ENCODE measurements at places on chromosomes 6 and 20.

DNA sequence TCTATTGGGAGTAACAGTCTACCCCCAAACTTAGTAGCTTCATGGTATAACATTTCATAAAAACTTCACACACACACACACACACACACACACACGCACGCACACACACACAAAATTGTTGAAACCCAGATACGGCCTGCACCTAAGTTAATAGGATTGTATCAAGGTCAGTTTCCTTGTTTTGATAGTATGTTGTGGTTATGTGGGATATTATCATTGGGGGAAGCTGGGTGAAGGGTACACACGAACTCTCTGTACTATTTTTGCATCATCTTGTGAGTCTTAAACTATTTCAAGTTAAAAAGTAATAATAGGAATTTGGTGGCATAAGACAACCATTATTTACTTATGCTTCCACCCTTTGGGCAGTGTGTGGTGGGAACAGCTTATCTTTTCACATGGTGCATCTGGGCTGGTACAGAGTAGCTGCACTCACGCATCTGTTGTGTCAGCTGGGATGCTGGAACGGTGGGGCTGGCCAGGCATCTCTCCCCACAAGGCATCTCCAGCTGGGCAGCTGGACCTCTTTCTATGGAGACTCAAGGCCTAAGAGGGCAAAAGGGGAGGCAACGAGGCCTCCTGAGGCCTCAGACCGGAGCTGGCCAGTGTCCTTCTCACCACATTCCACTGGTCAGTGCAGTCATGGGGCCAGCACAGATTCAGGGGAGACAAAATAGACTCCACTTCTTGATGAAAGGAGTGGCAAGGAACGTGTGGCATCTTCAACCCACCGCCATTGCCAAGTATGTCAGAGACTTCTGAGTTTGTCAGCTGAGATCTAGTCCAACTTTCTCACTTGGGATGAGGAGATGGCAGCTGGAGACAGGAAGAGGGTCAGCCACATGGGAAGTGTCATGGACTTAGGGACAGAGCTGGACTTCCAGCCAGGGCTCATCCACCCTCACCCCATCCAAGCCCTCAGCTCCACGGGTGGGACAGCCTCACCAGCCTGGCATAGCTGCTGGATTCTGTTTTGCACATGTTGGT, 20.5 kb upstream of the IP6K3 start:
- no peak overlapping the region for H3K4me3 ChIP-seq
- no peaks in the 10 kb centered on the region for H3K4me1 ChIP-seq
- H3K36me3 ChIP-seq, result peaks cover under 1% of the 10 kb centered on the region
- peaks cover 9% of the 10 kb centered on the region for H3K27me3 ChIP-seq
- peak overlapping the region; percentile 28 for H3K27ac ChIP-seq

DNA sequence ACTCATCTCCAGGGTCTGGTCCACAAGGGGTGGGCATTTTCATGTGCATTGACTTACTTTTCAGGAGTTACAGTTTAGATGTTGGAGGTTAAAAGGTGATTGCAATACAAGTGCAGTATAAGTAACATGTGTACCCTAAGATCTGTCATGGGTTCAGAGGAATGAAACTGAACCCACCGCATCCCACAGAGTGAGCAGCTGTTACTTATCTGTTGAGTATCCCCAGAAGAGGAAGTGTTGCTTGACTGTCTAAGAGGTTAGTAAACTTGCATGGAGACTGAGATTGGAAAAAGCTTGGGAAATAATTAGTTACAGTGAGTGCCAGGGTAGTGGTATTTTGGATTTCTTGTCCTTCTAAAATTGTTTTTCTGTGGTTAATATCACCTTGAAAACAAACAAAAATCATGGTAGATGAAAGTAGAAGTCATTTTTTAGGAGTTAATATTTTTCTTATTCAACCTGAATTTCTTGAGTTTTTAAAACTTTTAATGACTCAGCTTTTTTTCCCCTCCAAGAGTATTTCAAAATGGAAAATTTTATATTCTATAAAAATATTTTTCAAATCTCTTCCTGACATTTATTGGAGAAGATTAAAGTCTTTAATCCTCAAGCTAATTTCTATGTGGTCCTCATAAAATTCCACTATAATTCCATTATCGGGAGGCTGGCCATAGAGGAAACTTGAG, 306.1 kb downstream of the ZNF217 start:
- no peak overlapping the region for H3K4me3 ChIP-seq

DNA sequence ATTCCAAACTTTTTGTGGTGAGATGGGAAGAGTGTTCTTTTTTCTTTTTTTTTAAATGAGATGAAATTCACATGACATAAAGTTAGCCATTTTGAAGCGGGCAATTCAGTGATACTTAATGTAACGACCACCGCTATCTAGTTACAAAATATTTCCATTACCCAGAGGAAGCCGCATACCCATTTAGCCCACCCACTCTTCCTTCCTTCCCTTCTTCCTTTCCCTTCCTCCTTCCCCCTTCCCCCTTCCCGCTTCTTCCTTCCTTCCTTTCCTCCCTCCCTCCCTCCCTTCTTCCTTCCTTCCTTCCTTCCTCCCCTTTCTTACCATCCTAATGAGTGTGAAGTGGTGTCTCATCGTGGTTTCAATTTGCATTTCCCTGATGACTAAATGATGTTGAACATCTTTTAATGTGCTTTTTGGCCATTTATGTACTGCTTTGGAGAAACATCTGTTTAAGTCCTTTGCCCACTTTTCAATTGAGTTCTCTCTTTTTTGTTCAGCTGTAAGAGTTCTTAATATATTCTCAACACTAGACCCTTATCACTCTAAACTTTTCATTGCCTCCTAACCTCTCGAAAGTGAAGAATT, 371.1 kb downstream of the FARS2 start:
- peaks cover 29% of the 10 kb centered on the region for H3K4me1 ChIP-seq
- no peak for DNase-seq
- no peak overlapping the region for H3K4me3 ChIP-seq
- no peak overlapping the region for H3K27ac ChIP-seq
- no peaks in the 10 kb centered on the region for H3K27me3 ChIP-seq
- peaks cover 12% of the 10 kb centered on the region for H3K36me3 ChIP-seq

- H3K27ac ChIP-seq, result no peak overlapping the region
- peaks cover 6% of the 10 kb centered on the region for H3K27me3 ChIP-seq
- no peak for DNase-seq
- H3K4me1 ChIP-seq, result no peaks in the 10 kb centered on the region
Observed at GRCh38 chr6:36350681-36351571, 14.2 kb upstream of the BNIP5 start.

- no peak overlapping the region for H3K27ac ChIP-seq
- DNase-seq, result no peak
- no peaks in the 10 kb centered on the region for H3K27me3 ChIP-seq
- H3K4me1 ChIP-seq, result peaks cover 9% of the 10 kb centered on the region
- H3K4me3 ChIP-seq, result no peak overlapping the region
Observed at GRCh38 chr20:58701431-58702160, 9.0 kb downstream of the NPEPL1 start.

DNA sequence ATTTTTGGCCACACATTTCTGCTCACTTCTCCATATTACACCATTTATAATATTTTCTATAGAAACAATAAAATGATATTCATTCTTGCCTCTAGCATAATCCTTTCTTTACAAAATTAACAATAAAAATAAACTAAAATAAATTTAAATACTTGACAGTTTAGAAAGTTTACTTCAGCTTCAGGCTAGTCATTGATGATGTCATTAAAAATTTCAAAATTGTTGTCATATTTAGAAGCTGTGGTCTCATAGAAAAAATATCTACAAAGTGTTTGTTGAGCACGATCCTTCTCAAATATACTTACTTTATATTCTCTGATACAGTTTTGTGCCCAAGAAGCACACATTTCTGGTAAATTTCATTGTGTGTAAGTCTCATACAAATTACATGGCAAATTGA, 717.4 kb upstream of the CITED2 start:
- no peak overlapping the region for H3K27ac ChIP-seq
- H3K27me3 ChIP-seq, result peaks cover 1% of the 10 kb centered on the region
- H3K4me1 ChIP-seq, result no peaks in the 10 kb centered on the region
- H3K4me3 ChIP-seq, result no peak overlapping the region

GRCh38 chr6:24099181-24099580, 26.8 kb upstream of the NRSN1 start:
- H3K36me3 ChIP-seq, result no peaks in the 10 kb centered on the region
- DNase-seq, result no peak
- H3K27ac ChIP-seq, result no peak overlapping the region
- no peaks in the 10 kb centered on the region for H3K4me1 ChIP-seq
- peaks cover 6% of the 10 kb centered on the region for H3K27me3 ChIP-seq
- H3K4me3 ChIP-seq, result no peak overlapping the region

DNA sequence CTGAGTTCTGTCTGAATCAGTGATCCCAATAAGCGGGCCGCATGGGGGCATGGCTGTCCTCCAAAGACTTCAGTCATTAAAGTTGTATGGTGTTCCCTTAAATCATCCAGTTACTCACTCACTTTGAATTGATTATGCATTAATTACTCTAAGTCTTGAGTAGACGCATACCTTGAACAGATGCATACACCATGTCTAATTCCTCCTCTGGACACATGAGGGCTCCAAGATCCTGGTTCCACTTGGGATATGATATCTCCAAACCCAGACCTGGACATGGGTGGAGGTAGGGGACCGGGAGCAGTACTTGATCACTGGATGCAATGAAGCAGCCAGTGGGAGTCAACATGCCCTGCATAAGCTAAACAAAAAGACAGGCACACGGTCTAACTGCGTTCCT, 204.5 kb downstream of the FNDC1 start:
- H3K27me3 ChIP-seq, result peaks cover 4% of the 10 kb centered on the region
- no peaks in the 10 kb centered on the region for H3K4me1 ChIP-seq
- H3K36me3 ChIP-seq, result no peaks in the 10 kb centered on the region
- no peak overlapping the region for H3K4me3 ChIP-seq

GRCh38 chr20:40744072-40744817, 55.2 kb upstream of the MAFB start:
- no peaks in the 10 kb centered on the region for H3K36me3 ChIP-seq
- H3K27me3 ChIP-seq, result peaks cover 2% of the 10 kb centered on the region
- H3K4me1 ChIP-seq, result no peaks in the 10 kb centered on the region
- no peak for DNase-seq

DNA sequence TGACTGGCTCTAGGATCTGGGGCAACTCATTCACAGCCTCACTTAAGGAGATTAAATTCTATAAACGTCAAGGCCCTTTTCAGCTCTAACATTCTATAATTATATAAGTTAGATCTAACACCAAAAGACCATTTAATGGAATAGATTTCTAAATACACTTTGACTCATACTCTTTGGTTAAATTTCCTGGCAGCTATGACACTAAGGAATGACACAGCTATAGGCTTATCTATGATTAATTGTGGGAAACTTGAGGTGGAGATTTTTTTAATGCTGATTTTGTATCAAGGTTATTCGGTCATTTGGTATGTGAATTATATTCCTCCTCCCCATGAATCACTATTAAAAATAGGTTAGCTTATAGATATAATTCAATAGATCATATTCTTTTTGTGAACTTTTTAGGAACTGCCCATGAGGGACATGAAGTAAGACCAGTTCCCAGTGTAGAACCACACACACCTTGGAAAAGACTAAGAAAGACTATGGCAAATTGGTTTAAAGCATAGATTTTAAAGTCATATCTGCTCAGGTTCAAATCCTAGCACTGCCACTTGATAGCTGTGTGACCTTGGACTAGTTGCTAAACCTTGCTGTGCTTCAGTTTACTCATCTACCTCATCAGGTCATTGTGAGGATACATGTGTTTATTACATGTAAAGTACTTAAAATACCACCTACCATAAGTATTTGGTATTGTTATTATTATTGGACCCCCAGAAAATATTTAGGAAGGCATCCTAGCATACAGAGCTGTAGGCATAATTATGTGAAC, 116.0 kb downstream of the CRYBG1 start:
- peaks cover 12% of the 10 kb centered on the region for H3K4me1 ChIP-seq
- no peak for DNase-seq
- H3K36me3 ChIP-seq, result no peaks in the 10 kb centered on the region
- H3K27me3 ChIP-seq, result no peaks in the 10 kb centered on the region
- no peak overlapping the region for H3K4me3 ChIP-seq

DNA sequence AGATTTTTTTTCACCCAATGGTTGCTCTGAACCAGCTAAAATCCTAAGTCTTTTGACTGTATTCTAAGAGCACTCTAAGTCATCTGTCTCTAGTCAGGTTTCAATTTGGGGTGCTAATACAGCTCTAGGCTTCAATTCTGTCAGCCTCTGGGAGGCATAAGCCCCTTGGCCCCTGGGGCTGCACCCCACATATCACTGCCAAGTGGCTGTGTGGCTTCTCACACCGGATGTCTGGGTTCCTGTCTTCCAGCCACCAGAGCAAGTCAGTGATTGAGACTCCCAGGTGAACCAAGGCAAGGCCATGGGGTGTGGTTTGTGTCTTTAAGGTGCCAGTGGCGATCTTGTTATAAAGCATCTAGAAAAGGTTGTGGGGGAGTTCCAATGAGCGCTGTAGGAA, 136.5 kb downstream of the TMEM242 start:
- H3K27ac ChIP-seq, result no peak overlapping the region
- peaks cover 5% of the 10 kb centered on the region for H3K4me1 ChIP-seq
- peaks cover 26% of the 10 kb centered on the region for H3K36me3 ChIP-seq
- H3K4me3 ChIP-seq, result no peak overlapping the region
- H3K27me3 ChIP-seq, result no peaks in the 10 kb centered on the region
- no peak for DNase-seq

DNA sequence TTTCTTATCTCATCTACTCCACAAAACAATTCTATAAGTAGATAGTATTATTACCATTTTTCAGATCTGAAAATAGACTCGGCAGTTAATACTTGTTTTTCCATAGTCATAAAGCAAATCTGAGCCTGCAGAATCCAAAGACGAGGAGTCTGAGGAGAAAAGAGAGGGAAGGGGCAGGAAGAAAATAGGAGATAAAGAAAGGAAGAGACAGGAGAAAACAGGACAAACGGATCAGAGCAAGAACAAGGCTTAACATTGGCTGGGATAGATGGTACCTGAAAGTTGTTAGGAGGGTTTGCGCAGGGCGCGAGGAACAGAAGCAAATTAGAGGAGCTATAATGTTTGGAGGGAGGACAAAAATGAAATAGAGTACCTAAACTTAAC, 639 bp upstream of the PPIL1 start:
- H3K36me3 ChIP-seq, result peaks cover 34% of the 10 kb centered on the region
- H3K4me3 ChIP-seq, result peak overlapping the region; percentile 96
- H3K27ac ChIP-seq, result peak overlapping the region; percentile 100
- peaks cover 48% of the 10 kb centered on the region for H3K4me1 ChIP-seq

DNA sequence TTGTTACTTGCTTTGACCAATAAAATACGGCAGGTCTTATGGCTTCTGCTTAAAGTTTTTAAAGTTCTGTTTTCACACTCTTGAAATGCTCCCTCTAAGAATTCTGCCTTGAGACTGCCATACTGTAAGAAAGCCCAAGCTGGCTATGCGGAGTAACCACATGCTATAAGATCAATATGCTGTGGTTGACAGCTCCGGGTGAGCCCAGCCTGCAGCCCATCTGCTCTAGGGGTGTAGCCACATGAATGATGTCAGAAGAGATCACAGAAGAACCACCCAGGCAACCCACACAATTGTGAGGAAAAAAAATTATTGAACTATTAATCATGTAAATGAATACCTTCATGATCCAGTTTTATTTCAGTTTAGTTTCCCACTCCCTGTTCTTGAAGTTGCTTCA, 26.1 kb upstream of the SH3BGRL2 start:
- H3K27ac ChIP-seq, result no peak overlapping the region
- H3K36me3 ChIP-seq, result no peaks in the 10 kb centered on the region
- H3K4me3 ChIP-seq, result no peak overlapping the region
- H3K4me1 ChIP-seq, result no peaks in the 10 kb centered on the region
- DNase-seq, result no peak

- no peak overlapping the region for H3K4me3 ChIP-seq
- no peak for DNase-seq
- H3K36me3 ChIP-seq, result no peaks in the 10 kb centered on the region
- H3K4me1 ChIP-seq, result peaks cover 32% of the 10 kb centered on the region
- H3K27me3 ChIP-seq, result no peaks in the 10 kb centered on the region
- peak overlapping the region; percentile 31 for H3K27ac ChIP-seq
Observed at GRCh38 chr6:158357570-158358216, 45.4 kb downstream of the TULP4 start.

- H3K36me3 ChIP-seq, result no peaks in the 10 kb centered on the region
- peaks cover 6% of the 10 kb centered on the region for H3K4me1 ChIP-seq
- no peak for DNase-seq
- no peak overlapping the region for H3K4me3 ChIP-seq
Observed at GRCh38 chr6:155498370-155498769, 42.7 kb upstream of the NOX3 start.

All from activated naive CD8-positive, alpha-beta T cell treated with anti-CD3 and anti-CD28 coated beads, Interleukin-2, amount 50 U/mL, for 24 hours (primary cell).